ENCODE measurements at places on chromosomes 3 and 15. TPM values are rescaled to one million over a fixed set of nuclear protein-coding genes. Genes with fewer than 3 reads are reported as not detected.

Gene CPN2
- 1.3 TPM for polyA plus RNA-seq

Gene CSTA
- polyA plus RNA-seq = not detected

Gene ONECUT1
- 0.44 TPM for polyA plus RNA-seq

Gene A4GNT
- not detected for polyA plus RNA-seq

Gene MUC20
- 5.5 TPM for polyA plus RNA-seq

Gene LMAN1L
- polyA plus RNA-seq = not detected

Gene ROBO1
- 29.3 TPM for polyA plus RNA-seq

Gene TMEM158
- 3.5 TPM for polyA plus RNA-seq

Gene CPB1
- not detected for polyA plus RNA-seq

Gene ITIH1
- 0.20 TPM for polyA plus RNA-seq

Gene GOLGA6L7
- 0.52 TPM for polyA plus RNA-seq

Gene REC114
- polyA plus RNA-seq = 2.3 TPM

Gene GCNT3
- polyA plus RNA-seq = 0.23 TPM

Gene NSMCE3
- 18.9 TPM for polyA plus RNA-seq

Gene CHRNA3
- 2.8 TPM for polyA plus RNA-seq

Gene TGM4
- not detected for polyA plus RNA-seq

Gene ADAMTS7
- 11.8 TPM for polyA plus RNA-seq

Gene LIPC
- not detected for polyA plus RNA-seq

Gene SLC7A14
- not detected for polyA plus RNA-seq

Gene GABRB3
- 1.2 TPM for polyA plus RNA-seq

Gene IQCH
- 5.6 TPM for polyA plus RNA-seq

Gene AP3B2
- polyA plus RNA-seq = 1.4 TPM

Gene VIPR1
- 0.86 TPM for polyA plus RNA-seq

Gene LRTM1
- 0.13 TPM for polyA plus RNA-seq

Gene CHRM5
- not detected for polyA plus RNA-seq

Gene ZNF80
- polyA plus RNA-seq = not detected

Gene IMPG2
- polyA plus RNA-seq = 0.12 TPM

Gene CD200R1
- polyA plus RNA-seq = not detected

Gene NANOGP8
- polyA plus RNA-seq = not detected

Gene PPP1R14D
- polyA plus RNA-seq = not detected

Gene THAP10
- 7.8 TPM for polyA plus RNA-seq

Gene TLR9
- polyA plus RNA-seq = not detected

Gene TERB2
- polyA plus RNA-seq = not detected

Gene WDR93
- 0.59 TPM for polyA plus RNA-seq

Gene TEX55
- polyA plus RNA-seq = not detected

Gene TMC3
- polyA plus RNA-seq = 0.20 TPM

Gene RAB5A
- polyA plus RNA-seq = 62.4 TPM

Gene CFAP100
- 0.09 TPM for polyA plus RNA-seq

Gene MYZAP
- 175 TPM for polyA plus RNA-seq

Gene C2CD4A
- polyA plus RNA-seq = not detected

Gene PHLDB2
- polyA plus RNA-seq = 24.4 TPM

Gene IQCF5
- polyA plus RNA-seq = not detected

Gene SI
- polyA plus RNA-seq = not detected

Gene CLEC3B
- 0.21 TPM for polyA plus RNA-seq

Gene AHSG
- polyA plus RNA-seq = 0.59 TPM

Gene VWA5B2
- polyA plus RNA-seq = 0.40 TPM

Gene HIGD2B
- 0.99 TPM for polyA plus RNA-seq

Gene THRB
- 0.49 TPM for polyA plus RNA-seq

Gene DOCK3
- polyA plus RNA-seq = 0.94 TPM
